ENCODE measurements at places on chromosomes 2 and 18.

DNA sequence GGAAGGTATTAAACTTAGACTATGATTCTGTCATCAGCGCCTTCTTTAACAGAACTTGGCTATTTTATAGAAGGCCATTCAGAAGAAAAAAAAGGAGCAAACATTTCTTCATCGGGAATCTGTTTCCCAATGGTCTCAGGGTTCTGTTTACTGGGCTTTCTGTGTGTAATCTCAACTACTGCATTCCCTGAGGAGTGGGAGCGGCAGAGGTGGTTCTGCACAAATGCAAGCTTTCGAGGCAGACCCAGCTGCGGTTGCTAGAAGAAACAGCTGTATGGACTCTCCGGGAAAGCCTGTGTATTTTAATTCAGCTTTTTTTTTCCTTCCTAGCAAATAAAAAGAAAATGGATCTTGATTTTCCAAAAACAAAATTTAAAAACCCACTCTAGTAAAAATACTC, 250.7 kb downstream of the NAPG start:
- DNase-seq: no peak

- DNase-seq: no peak
These were observed 16.9 kb upstream of the FAHD2A start for GRCh38 chr2:95385570-95385984.

DNA sequence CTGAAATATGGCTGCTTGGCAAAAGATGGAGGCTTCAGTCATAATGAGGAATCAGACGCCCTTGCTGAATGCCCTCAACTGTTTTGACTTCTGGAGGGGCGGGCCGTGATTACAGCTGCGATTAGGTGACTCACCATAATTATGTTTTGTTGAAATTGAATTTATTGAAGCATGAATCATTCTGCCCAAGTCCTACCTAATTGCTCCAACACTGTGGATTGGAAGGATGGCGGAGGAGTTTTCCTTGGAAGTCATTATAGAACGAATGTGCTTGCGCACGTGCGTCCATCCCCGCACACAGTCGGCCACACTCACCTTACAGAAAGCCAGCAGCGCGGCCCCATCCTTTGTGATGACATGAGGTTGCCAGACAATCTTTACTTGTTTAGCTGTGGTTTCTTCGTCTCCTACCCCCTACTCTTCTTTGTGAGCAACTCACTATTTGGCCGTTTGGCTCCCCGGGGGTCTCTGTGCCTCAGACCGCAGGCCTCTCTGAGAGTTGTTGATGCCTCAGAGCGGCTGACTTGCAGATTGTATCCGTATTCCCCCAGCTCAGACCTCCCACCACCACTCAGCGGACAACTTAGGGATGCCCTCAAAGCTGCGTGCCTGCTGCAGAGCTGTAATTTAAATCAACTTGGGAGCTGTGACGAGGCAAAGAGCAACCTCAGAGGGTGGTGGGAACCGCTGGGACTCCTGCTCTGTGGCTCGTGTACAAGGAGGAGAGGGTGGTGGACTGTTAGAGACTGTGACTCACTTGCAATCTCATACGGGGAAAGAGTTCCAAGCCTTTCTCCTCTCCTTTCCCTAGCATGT, 513.4 kb downstream of the TNS1 start:
- DNase-seq: no peak

- DNase-seq: no peak
These were observed 84.0 kb upstream of the RFX8 start for GRCh38 chr2:101558740-101559525.

- DNase-seq: no peak
These were observed 1604.8 kb upstream of the ZEB2 start for GRCh38 chr2:146124741-146125140.

DNA sequence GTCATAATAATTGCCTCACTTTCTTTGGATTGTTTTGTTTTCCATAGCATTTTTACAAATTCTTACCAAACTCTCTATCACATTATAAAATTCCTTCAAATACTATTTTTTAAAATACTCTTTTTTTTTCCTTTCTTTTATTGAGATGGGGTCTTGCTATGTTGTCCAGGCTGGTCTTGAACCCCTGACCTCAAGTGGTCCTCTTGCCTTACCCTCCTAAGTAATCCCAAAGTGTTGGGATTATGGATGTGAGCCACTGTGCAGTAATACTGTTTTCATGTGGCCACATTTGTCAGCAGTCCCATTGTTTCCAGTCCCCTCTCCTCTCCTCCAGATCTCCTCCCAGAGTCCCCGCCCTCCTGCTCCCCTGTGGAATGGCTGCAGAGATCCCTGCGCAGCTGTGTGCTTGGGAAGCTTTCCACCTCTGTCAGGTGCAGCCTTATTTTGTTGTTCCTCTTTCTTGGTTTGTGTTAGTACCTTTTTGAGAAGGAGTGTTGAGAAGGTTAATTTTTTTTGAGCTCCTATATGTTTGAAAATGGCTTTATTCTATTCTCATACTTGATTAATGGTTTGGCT, 227.3 kb downstream of the LOXHD1 start:
- no peak for DNase-seq

- DNase-seq: no peak
These were observed 192.7 kb upstream of the ITGA4 start for GRCh38 chr2:181264441-181264840.

- DNase-seq: no peak
These were observed 27.0 kb downstream of the TRAPPC12 start for GRCh38 chr2:3406501-3406900.

DNA sequence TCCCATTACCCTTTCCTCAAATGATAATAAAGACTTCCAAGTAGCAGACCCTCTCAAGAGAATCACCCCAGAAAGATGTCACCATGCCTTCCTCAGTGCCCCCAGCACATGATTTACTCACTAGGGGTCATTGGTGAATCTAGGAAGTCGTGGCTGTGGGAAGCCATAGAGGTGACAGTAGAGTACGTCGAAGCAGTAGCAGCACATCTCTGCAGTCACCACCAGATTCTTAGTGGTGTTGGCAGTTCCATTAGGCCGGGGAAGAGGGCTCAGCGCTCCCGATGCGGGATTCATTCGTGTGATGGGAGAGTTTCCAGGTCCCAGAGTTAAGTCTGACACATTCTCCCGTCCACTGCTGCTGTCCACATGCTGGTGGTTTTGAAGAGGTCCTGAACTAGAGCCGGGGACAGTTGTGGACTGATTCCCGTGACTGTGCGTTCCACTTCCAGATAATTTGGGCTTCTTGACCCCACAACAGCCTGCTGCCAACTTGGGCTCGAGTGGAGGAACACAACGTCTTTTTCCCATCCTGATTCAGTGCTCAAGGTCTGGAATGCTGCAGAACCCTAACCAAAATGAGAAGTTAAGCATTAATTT, 12.0 kb downstream of the AMMECR1L start:
- DNase-seq: no peak

- DNase-seq: no peak
These were observed 34.1 kb upstream of the ASPRV1 start for GRCh38 chr2:69995511-69995910.

GRCh38 chr2:192500550-192501200, 305.9 kb upstream of the TMEFF2 start:
- no peak for DNase-seq

DNA sequence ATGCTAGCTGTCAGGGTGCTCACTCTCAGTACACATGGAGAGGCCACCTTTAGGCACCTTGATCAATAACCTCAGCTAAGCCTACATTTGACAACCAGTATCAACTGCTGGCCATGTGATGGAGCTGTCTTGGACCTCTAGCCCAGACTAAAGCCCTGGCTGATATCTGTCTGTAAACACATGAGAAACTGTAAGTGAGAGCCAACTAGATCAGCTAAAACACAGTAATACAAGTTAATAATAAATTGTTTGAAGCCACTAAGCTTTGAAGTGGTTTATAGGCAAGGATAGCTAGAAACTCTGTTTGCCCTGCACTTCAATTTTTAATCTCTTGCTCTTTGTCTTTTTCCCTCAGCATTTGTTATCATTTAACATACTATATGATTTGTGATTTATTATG, 407.1 kb downstream of the SPAG16 start:
- no peak for DNase-seq

DNA sequence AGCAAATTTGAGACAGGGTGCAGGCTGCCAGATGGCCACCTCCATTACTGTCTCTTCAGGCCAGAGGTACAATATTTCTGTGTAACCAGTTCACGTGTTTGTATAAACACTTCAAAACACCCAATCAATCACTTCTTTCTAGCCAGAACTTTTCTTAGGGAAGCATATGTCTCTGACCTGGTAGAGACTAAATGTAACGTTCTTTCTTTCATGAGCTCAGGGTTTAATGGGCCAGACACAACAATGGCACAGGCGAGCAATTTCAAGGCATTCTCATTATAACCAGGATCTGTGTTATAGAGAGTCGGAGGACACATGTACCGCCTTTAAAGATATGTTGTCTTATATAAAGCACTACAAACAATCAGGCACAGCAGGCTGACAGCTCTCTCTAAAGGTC, 1846.4 kb upstream of the PIK3C3 start:
- no peak for DNase-seq

GRCh38 chr2:152710713-152711112, 6.5 kb downstream of the PRPF40A start:
- DNase-seq: no peak

GRCh38 chr2:38159597-38159996, 83.6 kb upstream of the CYP1B1 start:
- DNase-seq: no peak

DNA sequence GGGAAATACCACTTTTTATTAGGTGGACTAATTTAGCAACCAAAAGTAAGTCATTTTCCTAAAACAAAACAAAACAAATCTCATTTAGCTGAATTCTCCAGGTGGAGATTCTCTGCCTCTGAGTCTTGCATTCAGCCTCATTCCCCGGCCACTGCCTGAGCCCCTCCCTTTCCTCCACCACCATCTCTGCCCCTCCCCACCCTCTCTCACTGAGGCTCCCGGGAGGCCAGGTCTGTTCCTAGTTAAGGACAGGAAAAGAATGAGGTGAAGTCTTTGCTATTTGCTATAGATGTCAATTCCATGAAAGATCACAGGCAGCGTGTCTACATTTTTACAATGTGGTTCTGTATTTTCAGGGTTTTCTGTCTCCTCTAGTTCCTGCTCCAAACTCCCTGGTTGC, 83.0 kb upstream of the SOX11 start:
- DNase-seq: no peak

DNA sequence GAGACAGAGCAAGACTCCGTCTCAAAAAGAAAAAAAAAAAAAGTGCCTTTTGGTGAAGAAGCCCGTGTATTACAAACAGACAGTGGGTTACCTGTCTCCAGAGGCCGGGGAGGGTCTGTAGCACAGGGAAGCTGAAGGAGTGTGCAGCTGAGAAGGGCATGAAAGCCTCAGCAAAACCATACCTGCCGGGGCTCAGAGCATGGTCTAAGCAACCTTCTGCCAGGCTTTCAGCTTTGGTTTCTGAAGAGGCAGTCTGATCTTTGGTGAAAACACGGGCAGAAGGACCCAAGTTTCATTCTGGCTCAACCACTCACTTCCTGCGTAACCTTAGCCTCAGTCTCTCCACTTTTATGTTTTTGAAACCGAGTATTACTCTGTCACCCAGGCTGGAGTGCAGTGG, 21.5 kb downstream of the SH2D6 start:
- DNase-seq: no peak

DNA sequence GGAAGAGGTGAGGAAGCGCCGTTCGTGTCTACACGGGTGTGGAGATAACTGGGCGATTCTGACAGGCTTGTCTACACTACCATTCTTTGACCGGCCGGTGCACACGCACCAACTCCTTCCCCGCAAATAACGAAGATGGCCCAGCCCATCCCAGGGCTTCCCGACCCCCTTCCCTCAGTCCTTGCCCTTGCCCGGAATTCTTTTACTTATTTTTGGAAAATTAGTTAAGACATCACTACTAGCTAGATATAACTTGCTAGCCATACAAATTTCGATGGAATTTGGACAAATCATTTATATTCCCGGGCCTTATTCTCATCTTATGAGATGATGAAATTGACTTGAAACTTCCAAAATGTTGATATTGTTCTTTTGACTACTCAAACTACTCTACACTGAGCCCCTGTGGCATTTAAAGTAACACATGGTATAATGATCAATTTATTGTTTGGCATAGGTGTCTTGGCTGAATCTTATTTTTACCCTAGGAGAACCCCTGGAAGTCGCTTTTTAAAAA, 1.3 kb downstream of the ERICH2 start:
- DNase-seq: no peak

- DNase-seq: no peak
These were observed 25.9 kb downstream of the CD8A start for GRCh38 chr2:86764661-86765309.

GRCh38 chr2:29664578-29664977, 256.8 kb downstream of the ALK start:
- no peak for DNase-seq

DNA sequence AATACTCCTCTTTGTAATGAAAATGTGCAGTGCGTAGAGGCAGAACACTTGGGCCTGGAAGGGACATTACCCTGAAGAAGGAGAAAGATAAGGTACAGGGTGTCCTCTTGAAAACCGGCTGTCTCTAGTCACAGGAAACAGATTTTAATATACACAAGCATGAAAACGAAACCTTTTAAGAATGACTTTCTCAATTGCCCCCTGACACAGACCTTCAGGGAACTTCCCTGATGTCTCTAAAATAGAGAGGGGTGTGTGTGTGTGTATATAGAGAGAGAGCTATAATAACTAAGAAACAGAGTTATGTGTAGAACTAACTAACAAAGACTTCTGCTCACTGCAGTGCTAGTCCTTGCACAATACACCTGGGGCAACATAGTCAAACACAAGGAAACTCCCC, 780.0 kb downstream of the CNTNAP5 start:
- no peak for DNase-seq

- DNase-seq: no peak
These were observed 30.9 kb upstream of the EFEMP1 start for GRCh38 chr2:55954306-55955035.

- no peak for DNase-seq
These were observed 40.1 kb downstream of the SCG2 start for GRCh38 chr2:223562078-223562477.

DNA sequence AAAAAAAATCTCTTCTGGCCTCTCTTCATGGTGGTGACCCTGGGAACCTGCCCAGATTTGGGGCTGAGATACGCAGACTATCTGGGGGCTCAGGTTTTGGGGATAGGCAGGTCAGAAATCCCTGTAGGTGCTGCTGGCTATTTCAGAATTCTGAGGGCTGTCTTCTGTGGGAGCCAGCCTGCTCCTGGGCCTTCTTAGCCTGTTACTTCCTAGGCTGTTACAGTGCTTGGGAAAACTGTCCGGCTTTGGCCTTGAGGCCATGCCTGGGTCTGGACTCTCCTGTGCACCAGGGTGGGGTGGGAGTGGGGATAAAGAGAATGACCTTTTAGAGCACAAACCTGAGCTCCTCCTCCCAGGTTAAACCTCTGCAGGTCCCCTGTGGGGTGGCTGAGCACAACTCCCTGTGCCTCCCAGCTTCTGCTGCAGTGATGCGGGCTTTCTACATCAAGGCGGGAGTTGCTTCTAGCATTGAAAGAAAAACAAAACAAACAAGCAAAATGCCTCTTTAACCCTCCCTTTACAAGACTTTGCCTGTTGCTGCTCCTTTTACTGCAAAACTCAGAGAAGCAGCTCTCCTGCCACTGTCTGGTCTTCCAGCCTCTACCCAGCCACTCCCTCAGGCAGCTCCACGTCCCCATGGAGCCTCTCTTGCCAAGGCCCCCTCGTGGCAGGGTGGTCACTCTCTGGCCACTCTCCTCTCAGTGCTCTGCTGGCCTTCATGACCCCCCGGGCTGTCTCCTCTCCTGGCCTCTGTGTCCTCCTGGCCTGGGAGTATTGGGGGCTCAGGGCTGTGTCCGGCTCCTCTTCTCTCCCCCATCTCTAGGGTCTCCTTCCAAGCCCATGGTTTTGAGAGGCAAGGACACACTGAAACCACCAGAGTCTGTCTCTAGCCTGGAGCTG, 293.0 kb upstream of the HS6ST1 start:
- no peak for DNase-seq
